ENCODE measurements at places on chromosomes 7 and 10. TPM values are rescaled to one million over a fixed set of nuclear protein-coding genes. Genes with fewer than 3 reads are reported as not detected.

The MSMB gene
- not detected for polyA plus RNA-seq

The FAM25A gene
- not detected for polyA plus RNA-seq

The HOGA1 gene
- polyA plus RNA-seq, result not detected

The SPDYE11 gene
- not detected for polyA plus RNA-seq

The SMKR1 gene
- polyA plus RNA-seq, result 2.4 TPM

The GSAP gene
- 9.4 TPM for polyA plus RNA-seq

The RAPGEF5 gene
- polyA plus RNA-seq, result not detected

The SPDYE9 gene
- polyA plus RNA-seq, result not detected

All from CD4-positive, alpha-beta memory T cell (primary cell).